ENCODE measurements at places on chromosomes 12 and 14.

GRCh38 chr12:108126990-108127501 lies 2.0 kb upstream of the WSCD2 start:
- DNase-seq = no peak

GRCh38 chr14:32259368-32260013 lies 56.4 kb upstream of the RNU6-8 start:
- peak; percentile 20 for DNase-seq

GRCh38 chr12:74985293-74985985 lies 224.2 kb downstream of the KCNC2 start:
- DNase-seq = no peak

GRCh38 chr12:65657635-65658034 lies 166.6 kb upstream of the HMGA2 start:
- DNase-seq = no peak

- no peak for DNase-seq
Measured at GRCh38 chr14:65696801-65697200, 284.3 kb downstream of the FUT8 start.

DNA sequence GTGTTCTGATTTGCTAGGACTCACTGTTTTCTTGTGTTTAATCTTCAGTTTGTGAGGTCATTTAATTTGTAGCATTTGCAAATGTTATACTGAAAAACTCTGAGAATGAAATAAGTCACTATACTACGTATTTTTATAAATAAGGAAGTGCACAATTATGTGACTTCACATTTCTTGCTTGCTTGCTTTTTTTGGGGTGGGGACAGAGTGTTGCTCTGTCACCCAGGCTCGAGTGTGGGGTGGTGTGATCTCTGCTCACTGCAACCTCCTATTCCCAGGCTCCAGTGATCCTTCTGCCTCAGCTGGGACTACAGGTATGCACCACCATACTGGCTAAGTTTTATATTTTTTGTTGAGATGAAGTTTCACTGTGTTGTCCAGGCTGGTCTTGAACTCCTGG lies 32.7 kb downstream of the RBM25 start:
- DNase-seq = no peak

DNA sequence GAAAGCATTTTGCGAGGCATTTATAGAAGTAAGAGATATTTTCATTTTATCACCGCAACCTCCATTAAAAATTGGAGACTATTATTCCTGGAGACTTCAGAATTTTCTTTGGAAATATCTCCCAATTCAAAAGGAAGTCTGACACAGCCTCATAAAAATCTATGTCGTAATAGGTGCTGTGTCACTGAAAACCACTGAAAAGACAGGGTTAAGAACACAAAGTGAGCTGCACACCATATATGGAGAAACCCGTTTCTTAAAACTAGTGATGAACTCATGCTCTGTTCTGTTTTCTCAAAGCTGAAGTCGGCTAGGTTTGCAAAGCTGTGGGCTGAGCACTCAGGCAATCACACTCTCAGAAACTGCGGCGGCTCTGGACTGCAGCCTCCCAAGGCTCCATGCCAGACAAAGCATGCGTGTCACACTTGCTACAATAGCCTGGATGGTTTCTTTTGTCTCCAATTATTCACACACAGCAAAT lies at the start of gene GLIPR1:
TSS of gene GLIPR1 (plus strand) at position 287 of the 481 bp plus-strand sequence. CDS start at position 413, 126 bp downstream.
- peak; percentile 85 for DNase-seq

- DNase-seq = no peak
Measured at GRCh38 chr12:41190338-41190737, 2.2 kb downstream of the PDZRN4 start.

GRCh38 chr14:58915646-58916045 lies 272.8 kb upstream of the DAAM1 start:
- no peak for DNase-seq

GRCh38 chr14:94764573-94764972 lies 5.3 kb downstream of the GSC start:
- no peak for DNase-seq

DNA sequence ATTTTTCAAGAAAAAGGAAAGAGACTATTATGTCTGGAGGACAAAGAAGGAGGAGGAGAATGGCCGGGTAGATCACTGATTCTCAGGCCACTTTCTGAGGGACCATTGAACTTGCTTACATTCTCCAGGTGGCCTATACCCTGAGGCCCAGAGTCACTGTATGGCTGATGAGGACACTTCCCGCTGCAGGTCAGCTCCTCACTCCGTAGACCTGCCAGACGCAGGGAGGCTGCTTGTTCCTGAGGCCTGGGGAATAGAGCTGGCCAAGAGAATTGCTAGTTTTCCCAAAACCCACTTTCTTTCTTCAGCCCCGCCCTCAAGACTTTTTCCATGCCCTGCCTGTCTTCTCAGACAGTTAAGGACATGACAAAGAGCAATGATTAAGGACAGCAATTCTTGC lies 510.5 kb upstream of the TBX3 start:
- no peak for DNase-seq

- DNase-seq = no peak
Measured at GRCh38 chr14:90574188-90575131, 177.6 kb downstream of the CALM1 start.

All from pulmonary artery endothelial cell (primary cell).